ENCODE measurements at places on chromosomes 11 and 22.
A peak's percentile ranks its signal among the peaks of the same experiment; 100 is the strongest.

DNA sequence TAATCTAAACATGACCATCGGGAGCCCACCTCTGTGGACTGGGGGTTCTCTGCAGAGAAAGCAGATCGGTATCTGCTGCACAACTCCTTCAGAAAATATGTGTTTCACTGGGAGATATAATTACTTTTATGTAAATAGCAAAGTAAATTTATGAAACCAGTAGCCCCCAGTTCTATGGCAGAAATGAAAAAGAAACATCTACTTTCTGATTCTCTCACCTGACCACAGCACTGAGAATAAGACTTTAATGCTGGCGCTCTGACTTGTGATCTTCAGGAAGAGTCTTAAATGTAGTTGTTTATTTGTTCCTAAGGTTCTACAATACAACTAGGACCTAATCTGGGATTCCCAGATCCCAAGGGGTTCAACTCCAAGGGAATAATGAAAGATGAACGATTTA is 518.0 kb downstream of the DLG2 start:
- DNase-seq, result no peak

GRCh38 chr11:299951-300735 is 817 bp upstream of the IFITM5 start:
- DNase-seq, result peak; percentile 78

GRCh38 chr22:40345815-40346184 is 500 bp upstream of the ADSL start:
- DNase-seq, result peak; percentile 53

DNA sequence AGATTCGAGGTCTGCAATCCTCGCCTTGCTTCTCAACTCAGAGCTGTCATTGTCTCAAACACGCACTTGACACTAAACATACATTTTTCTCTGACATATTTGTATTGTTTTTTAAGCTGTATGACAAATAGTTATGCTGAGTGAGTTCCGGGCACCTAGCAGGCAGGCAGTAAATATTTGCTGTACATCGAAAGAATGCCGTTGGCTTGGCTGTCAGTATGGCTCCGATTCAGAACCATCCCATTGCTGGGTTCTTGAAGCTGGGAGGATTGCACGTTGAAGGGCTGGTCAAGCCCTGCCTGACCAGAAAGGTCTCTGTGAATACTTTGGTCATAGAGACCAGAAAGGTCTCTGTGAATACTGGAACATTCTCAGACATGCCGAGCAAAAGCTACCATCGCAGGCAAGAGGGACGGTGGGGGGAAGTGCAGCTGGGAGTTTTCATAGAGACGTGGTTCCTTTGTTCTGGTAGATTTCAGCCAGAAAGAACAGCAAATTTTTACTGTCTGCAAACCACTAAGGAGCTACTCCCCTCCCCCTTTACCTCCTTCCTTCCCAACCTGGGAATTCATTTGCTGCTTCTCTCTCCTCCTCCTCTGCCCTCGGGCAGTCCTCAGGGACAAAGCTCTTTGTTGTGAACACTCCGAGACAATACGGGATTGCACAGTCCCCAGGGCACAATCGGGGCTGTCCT is 202.2 kb upstream of the SORL1-AS1 start:
- no peak for DNase-seq

DNA sequence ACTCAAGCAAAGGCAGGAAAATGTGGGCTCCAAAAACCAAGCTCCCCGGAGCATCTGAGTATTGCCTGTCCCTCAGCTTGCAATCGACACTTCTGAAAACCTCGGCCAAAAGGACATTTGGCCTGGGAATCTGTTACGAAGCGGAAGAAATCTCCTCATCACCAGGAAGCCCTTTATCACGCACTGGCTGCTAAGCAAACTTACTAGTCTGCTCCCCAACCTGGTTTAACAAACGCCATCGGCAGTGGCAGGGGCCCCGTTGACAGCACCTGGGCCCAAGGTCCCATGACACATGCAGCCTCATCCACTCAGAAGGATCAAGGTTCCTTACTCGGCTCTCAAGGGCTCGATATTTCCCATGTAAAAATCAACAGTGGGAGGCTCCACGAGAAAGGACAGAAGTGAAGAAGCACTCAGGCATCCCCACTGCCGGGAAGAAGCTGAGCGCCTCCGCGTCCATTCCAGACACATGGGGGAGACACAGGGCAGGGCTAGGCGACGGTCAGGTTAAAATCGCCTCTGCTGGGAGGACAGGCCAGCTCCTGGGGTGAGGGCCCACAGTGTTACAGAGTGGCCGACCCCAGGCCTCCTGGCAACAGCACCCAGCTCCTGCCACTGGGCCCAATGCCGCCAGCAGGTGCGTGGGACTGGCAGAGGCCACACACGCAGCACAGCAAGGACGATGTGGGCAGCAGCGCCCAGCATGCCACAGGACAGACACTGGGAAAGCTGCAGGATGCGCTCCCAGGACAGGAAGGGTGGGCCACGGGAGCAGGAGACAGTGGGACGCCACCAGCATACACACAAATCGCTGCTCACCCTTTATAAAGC is 27.1 kb downstream of the BRD1 start:
- DNase-seq, result no peak

DNA sequence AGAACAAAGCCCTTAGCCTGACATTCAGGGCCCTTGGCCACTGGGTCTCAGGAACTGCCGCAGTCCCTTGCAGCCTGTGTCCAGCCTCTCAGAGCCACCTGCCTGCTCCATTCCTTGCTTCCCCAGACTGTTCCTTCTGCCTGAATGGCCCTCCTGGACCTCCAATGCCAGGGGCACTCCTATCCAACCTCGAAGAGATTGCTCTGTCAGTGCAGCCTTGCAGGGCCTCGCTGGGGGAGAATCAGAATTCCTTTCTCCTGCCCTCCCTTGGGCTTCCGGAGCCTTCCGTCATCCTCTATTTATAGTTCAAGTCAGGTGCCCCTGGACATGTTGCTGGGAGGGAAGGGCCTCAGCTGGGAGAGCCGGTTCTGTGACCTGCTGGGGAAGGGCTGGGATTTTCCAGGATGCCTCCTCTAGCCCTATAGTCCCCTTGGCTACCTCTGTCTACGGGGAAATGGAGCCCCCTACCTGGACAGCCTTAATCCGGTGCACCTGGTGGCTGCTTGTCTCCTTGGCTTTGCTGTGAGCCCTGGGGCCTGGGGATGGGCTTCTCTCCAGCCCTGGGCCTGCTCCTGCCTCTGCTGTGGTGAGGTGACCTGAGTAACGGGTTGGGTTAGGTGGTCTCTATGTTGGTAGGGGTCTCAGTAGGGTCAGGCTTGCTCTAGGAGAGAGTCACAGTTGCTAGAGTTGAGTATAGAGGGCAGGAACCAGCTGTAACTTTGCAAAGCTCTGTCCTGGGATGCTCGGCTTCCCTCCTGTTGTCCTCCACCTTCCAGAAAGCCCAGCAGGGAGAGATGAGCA is 45.9 kb upstream of the SYT7 start:
- no peak for DNase-seq

DNA sequence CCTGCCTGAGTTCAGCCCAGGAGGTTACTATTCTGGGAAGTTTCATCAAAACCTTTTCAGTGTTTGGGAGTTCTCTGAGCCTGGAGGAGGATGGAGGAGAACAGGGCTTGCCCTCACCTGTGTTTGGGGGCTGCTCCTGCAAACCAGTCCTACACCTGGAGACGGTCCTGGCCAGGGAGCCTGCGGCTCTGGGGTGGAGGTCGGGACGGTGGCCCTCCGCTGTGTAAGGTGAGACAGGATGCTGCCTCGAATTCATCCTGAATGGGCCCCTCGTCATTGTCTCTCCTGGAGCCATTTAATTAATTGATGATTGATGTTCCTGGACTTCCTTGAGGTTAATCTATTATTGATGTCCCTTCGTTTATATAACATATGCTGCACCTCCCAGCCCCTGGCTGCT is 6.3 kb downstream of the DAGLA start:
- no peak for DNase-seq

GRCh38 chr22:36954251-36955014 is 41.0 kb downstream of the CSF2RB start:
- DNase-seq, result no peak

Data from neural progenitor cell (in vitro differentiated cells).